Dermis blood vessel endothelial cell (primary cell): ENCODE measurements at places on chromosomes 5 and 9. TPM values are rescaled to one million over a fixed set of nuclear protein-coding genes. Genes with fewer than 3 reads are reported as not detected.

BTNL8 gene
- 0.17 and 0.19 TPM in 2 replicates for total RNA-seq

PRR16 gene
- not detected in 2 replicates for total RNA-seq

DNA sequence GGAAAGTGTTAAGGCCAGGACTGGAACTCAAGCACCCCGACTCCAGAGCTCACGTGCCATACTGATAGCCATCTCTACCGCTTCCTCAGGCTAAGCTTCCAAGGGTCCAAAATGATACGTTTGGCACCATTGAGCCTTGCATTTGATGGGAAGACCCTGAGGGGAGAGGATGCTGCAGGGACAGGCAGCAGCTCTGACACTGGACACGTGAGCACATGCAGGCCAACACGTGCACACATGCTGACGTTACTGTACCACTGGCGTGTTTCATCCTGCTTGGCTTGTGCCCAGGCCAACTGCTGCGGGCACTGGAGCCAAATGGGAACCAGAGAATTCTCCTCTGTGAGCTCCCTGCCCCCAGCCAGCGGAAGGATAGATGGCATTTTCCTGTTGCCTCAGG, 5.2 kb downstream of the FAT2 start:
- no peak for DNase-seq

- DNase-seq = no peak
These were observed 31.5 kb downstream of the CNTLN start for GRCh38 chr9:17166346-17166745.

GRCh38 chr5:90221951-90222350, 187.6 kb downstream of the CETN3 start:
- DNase-seq = no peak

DNA sequence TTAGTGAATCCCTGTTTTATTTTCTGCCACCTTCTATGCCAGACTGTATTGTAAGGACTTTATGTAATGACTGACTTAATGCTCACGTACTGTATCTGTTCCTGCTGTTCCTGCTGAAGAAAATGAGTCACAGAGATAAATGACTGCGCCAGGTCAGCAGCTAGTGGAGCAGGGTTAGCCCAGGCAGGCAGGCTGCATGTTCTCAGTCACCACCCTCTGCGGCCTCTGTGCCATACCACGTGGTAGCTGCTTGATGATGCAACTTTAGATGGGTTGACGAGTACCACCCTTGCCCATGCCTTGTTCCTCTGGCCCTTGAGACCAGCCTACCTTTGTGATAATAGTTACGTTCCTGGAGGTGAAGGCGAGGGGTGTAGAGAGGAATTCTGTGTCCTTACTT, 161.9 kb downstream of the TRIO start:
- peak; percentile 63 for DNase-seq

DNA sequence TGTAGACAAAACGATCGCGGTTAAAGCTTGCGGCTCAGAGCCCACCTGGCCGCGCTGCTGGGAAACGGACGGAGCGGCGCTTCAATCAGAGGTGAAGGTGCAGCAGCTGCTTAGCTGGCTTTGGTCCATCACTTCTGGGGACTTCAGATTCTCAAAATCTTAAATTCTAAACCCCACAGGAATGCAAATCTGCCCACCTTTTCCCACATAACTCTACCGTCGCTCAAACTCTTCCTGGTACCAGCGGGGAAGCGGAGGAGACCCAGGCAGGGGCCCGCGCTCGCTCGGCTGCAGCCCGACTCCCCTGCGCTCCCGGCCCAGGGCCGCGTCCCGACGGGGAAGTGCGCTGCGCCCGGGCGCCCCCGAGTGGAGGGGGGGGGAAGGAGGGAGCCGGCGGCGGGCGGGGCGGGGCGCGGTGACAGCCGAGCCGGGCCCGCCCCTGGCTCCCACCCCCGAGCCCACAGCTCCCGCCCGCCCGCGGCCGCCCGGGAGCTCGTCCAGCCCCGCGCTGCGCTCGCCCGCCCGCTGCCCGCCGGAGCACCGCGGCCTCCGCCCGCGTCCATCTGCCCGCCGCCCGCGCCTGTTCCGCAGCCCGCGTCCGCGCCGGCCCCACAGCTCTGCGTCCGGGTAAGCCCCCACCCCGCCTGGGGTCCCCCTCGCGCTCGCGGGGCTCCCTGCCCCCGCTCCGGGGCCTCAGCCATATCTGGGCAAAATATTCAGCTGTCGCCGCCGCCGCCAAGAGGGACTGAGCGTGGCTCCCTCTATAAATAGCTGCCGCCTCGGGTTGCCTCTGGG, at the start of gene TMOD1:
TSS of gene TMOD1 (plus strand) at position 490 of the 795 bp plus-strand sequence. CDS start 22,523 bp downstream, outside the sequence.
- DNase-seq = peak; percentile 73

DNA sequence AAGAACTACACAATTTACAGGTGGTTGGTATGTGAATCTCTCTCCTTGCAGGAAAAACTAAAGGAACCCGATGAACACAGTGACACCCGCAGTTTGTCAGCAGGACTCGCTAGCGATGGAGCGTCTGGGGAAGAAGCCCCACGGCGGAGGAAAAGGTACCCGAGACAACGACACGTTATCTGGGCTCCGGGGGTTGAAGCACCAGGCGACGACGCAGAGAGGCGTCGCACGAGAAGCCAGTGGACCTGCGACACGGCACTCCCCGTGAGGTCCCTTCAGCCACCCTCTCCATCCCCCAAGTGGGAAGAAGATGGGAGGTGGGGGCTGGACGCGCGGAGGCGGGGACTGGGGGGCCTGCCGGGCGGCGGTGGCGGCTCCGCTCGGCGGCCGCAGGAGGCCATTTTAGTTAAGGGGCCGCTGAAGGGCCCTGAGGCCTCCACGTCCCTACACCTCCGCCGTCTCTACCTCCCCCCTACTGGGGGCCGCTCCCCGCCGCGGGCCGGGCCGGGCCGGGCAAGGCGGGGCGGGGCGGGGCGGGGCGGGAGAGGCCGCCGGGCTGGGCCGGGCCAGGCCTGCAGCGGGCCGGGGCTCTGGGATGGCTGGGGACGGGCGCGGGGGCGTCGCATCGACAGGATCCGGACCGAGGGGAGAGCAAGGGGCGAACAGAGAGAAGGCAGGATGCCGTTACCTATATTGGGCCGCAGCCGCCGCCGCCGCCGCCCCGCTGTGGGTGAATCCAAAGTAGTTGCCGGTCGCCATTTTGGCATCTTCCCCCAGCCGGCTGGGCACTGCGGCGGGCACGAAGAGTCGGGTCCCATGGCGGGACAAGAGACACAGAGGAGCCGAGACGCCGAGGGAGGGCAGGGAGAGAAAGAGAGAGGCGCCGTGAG, 754 bp downstream of the ZFR start:
- peak; percentile 66 for DNase-seq
